ENCODE measurements at places on chromosomes 11 and 22. TPM values are rescaled to one million over a fixed set of nuclear protein-coding genes. Genes with fewer than 3 reads are reported as not detected.

DNA sequence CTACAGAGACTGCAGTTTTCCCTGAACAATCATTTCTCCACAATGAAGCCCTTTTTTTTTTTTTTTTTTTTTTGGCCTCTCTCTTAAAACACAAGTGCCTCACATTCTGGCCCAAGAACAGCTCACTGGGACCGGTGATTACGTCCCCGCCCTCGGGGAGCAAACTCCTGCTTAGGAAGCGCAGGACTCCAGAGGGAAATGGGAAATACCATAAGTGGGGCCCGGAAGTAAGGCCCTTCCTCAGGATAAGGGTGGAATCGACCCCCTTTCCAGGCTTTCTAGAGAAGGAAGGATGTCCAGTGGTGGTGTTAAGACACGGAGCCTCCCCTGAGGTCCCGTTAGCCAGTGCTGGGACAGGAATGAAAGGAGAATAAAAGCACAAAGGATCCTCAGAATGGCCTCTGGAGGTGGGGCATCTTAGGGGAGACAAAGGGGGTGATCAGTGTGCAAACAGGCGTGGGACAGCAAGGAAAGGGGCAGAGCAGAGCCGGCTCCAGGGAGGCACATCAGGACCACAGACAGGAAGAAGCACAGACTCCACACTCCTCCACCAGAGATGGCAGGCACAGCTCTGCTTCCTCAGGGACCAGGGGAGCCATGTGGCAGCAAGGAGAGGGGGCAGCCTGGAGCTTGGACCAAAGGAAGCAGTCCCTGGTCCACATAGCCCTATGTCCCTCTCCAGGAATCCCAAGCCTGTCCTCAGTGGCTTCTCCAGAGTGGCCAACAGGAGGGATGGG lies 61.3 kb downstream of the CHST1 start:
- H3K4me3 ChIP-seq: no peak overlapping the region
- H3K4me1 ChIP-seq: no peaks in the 10 kb centered on the region
- no peak overlapping the region for H3K27ac ChIP-seq

- H3K27ac ChIP-seq: no peak overlapping the region
- peaks cover 17% of the 10 kb centered on the region for H3K27me3 ChIP-seq
- no peaks in the 10 kb centered on the region for H3K36me3 ChIP-seq
- DNase-seq: no peak
- no peak overlapping the region for H3K4me3 ChIP-seq
- no peaks in the 10 kb centered on the region for H3K4me1 ChIP-seq
Observed at GRCh38 chr11:65698205-65698604, 13.8 kb upstream of the KAT5 start.

DNA sequence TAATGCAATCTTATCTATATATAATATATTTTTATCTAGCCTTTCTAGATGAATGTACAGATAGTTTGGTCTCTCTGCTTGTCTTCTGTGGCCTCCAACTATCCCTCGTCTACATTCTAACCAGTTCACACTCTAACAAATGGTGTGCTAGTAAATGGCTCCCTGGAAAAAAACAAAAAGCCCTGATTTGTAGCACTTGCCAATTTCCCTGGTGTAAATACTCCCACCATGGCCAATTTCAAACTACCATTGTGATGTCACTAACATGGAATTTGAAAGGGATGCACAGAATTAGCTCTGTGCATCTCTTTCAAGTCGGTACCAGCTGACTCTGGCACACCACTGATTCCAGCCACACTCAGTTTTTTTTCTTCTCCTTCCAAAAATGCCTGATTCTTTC lies 154.6 kb downstream of the MYO18B start:
- no peaks in the 10 kb centered on the region for H3K36me3 ChIP-seq
- no peaks in the 10 kb centered on the region for H3K27me3 ChIP-seq
- no peaks in the 10 kb centered on the region for H3K4me1 ChIP-seq
- DNase-seq: no peak
- no peak overlapping the region for H3K27ac ChIP-seq

- no peak for DNase-seq
- no peaks in the 10 kb centered on the region for H3K36me3 ChIP-seq
- no peak overlapping the region for H3K4me3 ChIP-seq
- H3K27ac ChIP-seq: no peak overlapping the region
- no peaks in the 10 kb centered on the region for H3K27me3 ChIP-seq
Observed at GRCh38 chr11:62035293-62035692, 67.9 kb upstream of the FTH1 start.

DNA sequence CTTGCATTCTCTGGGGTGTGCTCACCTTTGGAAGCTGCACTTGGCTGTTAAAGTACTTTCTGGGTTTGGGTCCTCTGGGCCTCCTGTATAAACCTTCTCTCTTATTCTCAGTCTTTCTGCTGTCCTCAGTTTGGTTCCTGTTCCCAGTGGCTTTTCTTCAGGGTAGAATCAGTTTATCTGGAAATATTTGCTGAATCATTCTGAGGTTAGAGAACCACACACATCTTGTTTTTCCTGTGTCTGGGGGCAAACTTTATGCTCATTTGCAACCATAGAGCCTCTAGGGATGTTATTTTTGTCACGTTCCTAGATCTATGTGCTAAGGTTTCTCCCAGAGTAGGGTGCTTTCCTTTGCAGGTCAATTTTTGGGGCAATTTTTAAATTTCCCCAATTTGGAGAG lies 224.3 kb upstream of the C11orf87 start:
- H3K36me3 ChIP-seq: no peaks in the 10 kb centered on the region
- DNase-seq: no peak
- no peaks in the 10 kb centered on the region for H3K4me1 ChIP-seq
- H3K27me3 ChIP-seq: no peaks in the 10 kb centered on the region

- H3K27ac ChIP-seq: peak overlapping the region; percentile 97
- H3K4me3 ChIP-seq: peak overlapping the region; percentile 92
- H3K27me3 ChIP-seq: no peaks in the 10 kb centered on the region
- peaks cover 2% of the 10 kb centered on the region for H3K36me3 ChIP-seq
- DNase-seq: no peak
- H3K4me1 ChIP-seq: peaks cover 44% of the 10 kb centered on the region
Observed at GRCh38 chr22:38700270-38700788, 414 bp downstream of the JOSD1 start.

DNA sequence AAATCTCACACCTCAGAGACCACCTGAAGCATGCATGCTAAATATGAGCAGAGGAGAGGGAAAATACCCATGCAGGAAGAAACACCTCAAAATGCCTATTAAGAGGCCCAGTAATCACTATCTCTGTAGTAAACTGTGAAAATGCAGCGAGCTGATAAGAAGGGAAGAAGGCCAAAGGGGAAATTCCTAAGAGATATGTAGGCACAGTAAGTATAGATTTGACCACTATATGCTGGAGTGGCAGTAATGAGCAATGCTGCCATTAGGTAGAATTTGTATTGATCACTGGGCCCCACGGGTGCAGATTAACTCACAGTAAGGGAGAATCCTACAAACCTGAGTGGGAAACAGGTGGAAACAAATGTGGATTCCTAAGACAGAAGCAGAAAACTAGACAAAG lies 1813.1 kb upstream of the RAG2 start:
- H3K36me3 ChIP-seq: no peaks in the 10 kb centered on the region
- H3K4me1 ChIP-seq: peaks cover 5% of the 10 kb centered on the region
- no peak overlapping the region for H3K27ac ChIP-seq

- no peaks in the 10 kb centered on the region for H3K27me3 ChIP-seq
- no peak for DNase-seq
- no peaks in the 10 kb centered on the region for H3K4me1 ChIP-seq
- peaks cover 5% of the 10 kb centered on the region for H3K36me3 ChIP-seq
Observed at GRCh38 chr11:5608808-5609207, 12.4 kb downstream of the TRIM6 start.

DNA sequence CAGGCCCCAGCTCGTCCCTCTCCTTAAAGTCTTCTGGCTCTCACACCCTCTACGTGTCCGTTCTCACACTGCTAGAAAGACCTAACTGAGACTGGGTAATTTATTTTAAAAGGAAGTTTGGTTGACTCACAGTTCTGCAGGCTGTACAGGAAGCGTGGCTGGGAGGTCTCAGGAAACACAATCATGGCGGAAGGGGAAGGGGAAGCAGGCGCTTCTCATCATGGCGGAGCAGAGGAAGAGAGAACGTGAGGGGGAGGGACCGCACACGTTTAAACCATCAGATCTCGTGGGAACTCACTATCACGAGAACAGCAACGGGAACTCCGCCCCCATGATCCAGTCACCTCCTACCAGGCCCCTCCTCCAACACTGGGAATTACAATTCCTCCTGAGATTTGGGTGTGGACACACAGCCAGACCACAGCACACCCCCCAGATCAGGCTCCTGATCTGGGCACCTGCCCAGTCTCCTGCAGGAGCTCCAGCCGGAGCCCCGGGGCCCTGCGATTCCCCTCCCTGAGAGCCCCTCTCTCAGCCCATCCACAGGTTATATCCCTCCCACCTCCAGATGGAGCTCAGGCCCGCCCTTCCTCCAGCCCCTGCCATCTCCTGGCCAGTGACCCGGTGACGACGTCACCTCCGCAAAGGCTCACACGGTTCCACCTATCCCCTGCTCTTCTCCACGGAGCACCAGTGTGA lies 170.2 kb downstream of the BRD1 start:
- no peak overlapping the region for H3K27ac ChIP-seq
- H3K36me3 ChIP-seq: no peaks in the 10 kb centered on the region
- H3K4me3 ChIP-seq: no peak overlapping the region
- H3K27me3 ChIP-seq: peaks cover 25% of the 10 kb centered on the region

- DNase-seq: peak; percentile 34
- H3K27me3 ChIP-seq: peaks cover 44% of the 10 kb centered on the region
- no peak overlapping the region for H3K27ac ChIP-seq
- H3K4me1 ChIP-seq: no peaks in the 10 kb centered on the region
- H3K36me3 ChIP-seq: no peaks in the 10 kb centered on the region
Observed at GRCh38 chr11:45110562-45110961, 35.9 kb upstream of the PRDM11 start.

GRCh38 chr11:125170510-125171031 lies 6.0 kb downstream of the PKNOX2 start:
- no peak for DNase-seq
- no peaks in the 10 kb centered on the region for H3K27me3 ChIP-seq
- peak overlapping the region; percentile 98 for H3K27ac ChIP-seq
- H3K4me1 ChIP-seq: peaks cover 58% of the 10 kb centered on the region
- no peaks in the 10 kb centered on the region for H3K36me3 ChIP-seq

DNA sequence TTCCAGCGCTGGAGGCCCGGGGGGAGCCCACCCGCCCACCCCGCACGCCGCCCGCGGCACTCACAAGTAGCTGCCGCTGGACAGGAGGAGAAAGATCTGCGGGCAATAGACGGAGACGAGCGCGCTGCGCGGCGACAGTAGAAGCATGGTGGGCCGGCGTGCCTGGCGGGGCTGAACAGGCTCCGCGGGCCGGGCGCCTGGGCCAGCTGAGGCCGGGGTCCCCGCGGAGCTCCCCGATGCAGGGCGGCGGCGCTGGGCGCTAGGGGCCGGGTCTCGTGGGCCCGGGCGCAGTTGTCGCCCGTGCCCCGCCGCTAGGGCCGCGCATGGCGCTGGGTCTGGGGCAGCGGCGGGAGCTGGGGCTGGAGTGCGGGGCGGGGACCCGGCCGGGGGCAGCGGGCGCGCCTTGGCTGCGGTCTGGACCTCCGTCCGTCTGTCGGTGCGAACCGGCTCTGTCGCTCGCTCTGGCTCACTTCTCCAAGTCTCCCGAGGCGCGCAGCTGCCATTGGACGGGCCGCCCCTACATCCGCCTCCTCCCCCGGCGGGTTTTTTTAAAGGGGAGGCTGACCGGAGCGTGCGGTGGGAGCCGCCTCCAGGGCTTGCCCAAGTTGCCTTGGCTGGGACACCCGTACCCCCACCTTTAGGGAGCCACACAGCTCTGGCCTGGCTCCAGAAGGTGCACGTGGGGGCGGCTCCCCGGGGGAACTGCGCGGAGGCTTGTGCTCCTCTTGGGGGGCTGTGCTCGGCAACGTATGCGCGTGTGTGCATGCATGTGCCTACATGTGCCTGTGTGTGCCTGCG lies 4.7 kb downstream of the WNT7B start:
- no peak for DNase-seq
- H3K27me3 ChIP-seq: peaks cover 53% of the 10 kb centered on the region
- no peak overlapping the region for H3K4me3 ChIP-seq

- H3K4me3 ChIP-seq: no peak overlapping the region
- peaks cover 13% of the 10 kb centered on the region for H3K27me3 ChIP-seq
- H3K27ac ChIP-seq: no peak overlapping the region
- H3K36me3 ChIP-seq: no peaks in the 10 kb centered on the region
- no peak for DNase-seq
Observed at GRCh38 chr11:86785576-86785975, 14.8 kb upstream of the PRSS23 start.

DNA sequence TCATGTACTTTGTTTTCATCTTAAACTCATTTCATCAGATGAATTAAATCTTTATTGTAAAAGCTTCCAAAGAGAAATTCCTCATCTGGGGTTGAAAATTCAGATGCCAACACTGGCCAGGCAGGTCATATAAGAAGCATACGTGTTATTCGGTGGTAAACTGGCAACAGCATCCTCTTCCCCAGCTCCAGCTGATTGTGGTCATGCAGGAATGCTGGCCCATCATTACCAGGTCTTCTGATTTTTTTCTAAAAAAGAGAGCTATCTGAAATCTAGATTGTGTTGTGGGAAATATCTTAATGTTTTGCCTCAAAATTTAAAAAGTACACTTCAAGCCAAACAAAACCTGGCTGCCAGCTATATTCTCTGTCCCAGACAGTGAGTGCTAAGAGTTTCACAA lies 53.6 kb downstream of the ARFGAP2 start:
- no peak for DNase-seq
- peaks cover 25% of the 10 kb centered on the region for H3K4me1 ChIP-seq
- H3K27ac ChIP-seq: no peak overlapping the region
- H3K36me3 ChIP-seq: peaks cover 3% of the 10 kb centered on the region

- no peak overlapping the region for H3K4me3 ChIP-seq
- H3K4me1 ChIP-seq: no peaks in the 10 kb centered on the region
- no peak overlapping the region for H3K27ac ChIP-seq
Observed at GRCh38 chr11:130439160-130439519, 9.3 kb upstream of the ADAMTS15 start.

GRCh38 chr11:79615425-79615824 lies 174.6 kb upstream of the TENM4 start:
- H3K27me3 ChIP-seq: peaks cover 27% of the 10 kb centered on the region
- H3K27ac ChIP-seq: no peak overlapping the region
- no peak for DNase-seq
- H3K4me1 ChIP-seq: no peaks in the 10 kb centered on the region
- H3K36me3 ChIP-seq: no peaks in the 10 kb centered on the region

ASPHD2 gene
- 4.2 TPM for total RNA-seq

ASCL3 gene
- not detected for total RNA-seq

LMNTD2 gene
- 19.3 TPM for total RNA-seq

DENND5A gene
- total RNA-seq: 74.6 TPM

C22orf23 gene
- 0.93 TPM for total RNA-seq

CEND1 gene
- total RNA-seq: not detected

Data from progenitor cell of endocrine pancreas (in vitro differentiated cells).